Fibroblast of skin of scalp (primary cell): ENCODE measurements at places on chromosomes 12 and 14.
A peak's percentile ranks its signal among the peaks of the same experiment; 100 is the strongest.

DNA sequence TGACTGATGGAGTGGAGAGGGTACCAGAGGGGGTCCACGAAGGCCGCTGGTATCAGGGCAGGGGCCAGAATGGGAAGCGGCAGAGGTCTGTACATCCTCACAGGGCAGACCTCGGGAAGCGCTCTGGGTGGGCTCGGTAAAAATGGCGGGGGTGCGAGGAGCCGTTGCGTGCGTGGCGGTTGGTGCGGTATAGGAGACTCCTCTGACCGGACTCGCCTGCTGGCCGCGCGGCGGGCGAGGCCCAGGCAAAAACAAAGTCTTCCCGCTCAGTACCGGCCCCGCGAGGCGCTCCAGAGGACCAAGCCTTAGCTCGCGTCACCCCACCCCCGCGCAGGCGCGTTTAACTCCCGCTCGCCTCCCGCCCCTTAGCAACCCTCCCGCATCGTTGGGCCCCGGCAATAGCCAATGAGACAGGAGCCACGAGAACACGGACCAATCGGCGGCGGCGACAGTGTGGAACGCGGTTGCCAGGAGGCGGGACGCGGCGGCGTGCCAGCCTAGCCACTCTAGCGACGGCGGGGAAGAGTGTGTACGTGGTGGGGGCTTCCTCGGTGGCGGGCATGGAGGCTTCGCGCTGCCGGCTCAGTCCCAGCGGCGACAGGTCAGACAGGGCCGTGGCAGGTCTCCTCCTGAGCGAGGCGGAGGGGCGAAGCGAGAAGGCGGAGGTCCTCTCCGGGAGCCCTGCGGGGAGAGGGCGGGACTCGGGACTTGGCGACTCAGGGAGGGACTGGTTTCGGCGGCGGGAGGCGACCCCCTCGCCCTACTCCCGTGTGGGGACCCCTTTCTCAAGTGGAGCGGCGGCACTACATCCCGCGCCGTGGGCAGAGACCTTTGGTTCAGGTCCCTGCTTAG, at the start of gene TULP3:
Gene TULP3 (plus strand): TSS at position 504 of the 852 bp plus-strand sequence. CDS start 57 bp downstream, at position 561.
- DNase-seq, result peak; percentile 99

GRCh38 chr12:11785712-11786111, 136.2 kb downstream of the ETV6 start:
- DNase-seq, result no peak

- DNase-seq, result no peak
Observed at GRCh38 chr14:75977582-75977943, 4.2 kb downstream of the TGFB3 start.

DNA sequence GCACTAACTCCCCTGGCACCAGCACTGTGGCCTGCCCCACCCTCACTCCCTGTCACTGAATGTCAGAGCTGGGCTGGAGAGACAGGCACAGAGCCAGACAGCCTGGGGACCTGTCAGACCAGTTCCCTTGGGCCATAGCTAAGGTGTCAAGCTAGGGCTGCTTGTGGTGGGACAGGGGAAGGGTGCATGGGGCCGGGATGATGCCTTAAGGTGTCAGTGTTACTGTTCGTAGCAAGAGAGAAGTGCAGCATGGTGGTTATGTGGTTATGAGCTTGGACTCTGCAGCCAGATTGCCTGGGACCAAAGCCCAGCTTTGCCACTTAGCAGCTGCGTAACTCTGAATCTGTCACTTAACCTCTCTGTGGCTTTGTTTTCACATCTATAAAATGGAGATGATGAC, 3.8 kb downstream of the RAPGEF3 start:
- DNase-seq, result no peak

- DNase-seq, result no peak
Observed at GRCh38 chr12:53212931-53213330, 5.9 kb upstream of the ITGB7 start.

DNA sequence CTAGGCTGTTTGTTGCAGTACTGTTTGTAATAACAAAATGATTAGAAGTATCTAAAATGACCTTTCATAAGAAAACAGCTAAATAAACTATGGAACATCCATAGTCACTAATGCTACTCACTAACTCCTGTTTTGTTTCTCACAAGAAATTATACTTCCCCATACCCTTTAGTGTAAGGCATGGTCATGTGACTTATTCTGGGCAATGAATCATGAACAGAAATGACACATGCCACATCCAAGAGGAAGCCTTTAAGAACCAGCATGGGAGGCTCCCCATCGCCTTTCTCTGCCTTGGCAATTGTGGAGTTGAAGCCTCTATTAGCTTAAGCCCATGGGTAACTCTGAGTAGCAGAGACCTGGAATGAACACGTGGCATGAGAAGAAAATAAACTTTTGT, 49.3 kb downstream of the KSR2 start:
- no peak for DNase-seq

- DNase-seq, result peak; percentile 62
Observed at GRCh38 chr14:94491511-94491910, 15.5 kb upstream of the SERPINA9 start.

GRCh38 chr12:92955997-92956663, 27.0 kb upstream of the EEA1 start:
- peak; percentile 24 for DNase-seq

- DNase-seq, result no peak
Observed at GRCh38 chr14:66248256-66248655, 237.9 kb upstream of the CCDC196 start.

- DNase-seq, result peak; percentile 54
Observed at GRCh38 chr12:113174461-113175384, 10.6 kb downstream of the DDX54 start.

DNA sequence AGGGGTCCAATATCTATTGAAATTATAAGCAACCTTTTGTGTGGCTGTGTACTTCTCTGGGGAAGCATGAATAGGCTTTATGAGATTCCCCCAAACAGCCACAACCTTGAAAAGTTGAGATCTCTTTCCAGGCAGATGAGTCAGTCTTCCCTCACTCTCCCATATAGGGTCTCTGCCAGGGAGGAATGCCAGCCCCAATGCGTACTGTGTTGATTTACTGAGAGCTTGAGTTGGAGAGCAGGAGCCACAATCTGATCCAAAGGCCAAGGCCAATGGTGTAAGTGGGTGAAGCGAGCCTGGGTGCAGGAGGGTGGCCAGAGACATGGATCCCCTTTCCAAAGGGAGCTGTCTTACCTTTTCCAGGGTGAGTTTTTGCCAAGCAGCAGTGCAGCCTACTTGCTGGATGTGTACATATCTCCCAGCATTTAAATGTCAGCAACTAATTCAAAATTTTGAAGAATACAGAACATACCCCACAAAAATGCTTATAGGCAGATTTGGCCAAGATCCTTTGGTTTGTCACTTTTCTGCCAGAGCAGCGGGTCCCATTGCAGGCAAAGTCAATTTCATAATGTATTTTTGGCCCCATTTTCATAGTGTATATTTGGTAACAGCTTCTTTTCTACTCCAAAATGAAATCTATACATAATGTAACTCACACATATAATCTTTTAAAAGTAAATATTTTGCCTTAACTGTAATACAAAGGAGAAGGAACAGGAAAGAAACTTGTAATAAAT, 88.2 kb downstream of the TBC1D30 start:
- peak; percentile 41 for DNase-seq

GRCh38 chr12:92995258-92995903, 66.3 kb upstream of the EEA1 start:
- no peak for DNase-seq

DNA sequence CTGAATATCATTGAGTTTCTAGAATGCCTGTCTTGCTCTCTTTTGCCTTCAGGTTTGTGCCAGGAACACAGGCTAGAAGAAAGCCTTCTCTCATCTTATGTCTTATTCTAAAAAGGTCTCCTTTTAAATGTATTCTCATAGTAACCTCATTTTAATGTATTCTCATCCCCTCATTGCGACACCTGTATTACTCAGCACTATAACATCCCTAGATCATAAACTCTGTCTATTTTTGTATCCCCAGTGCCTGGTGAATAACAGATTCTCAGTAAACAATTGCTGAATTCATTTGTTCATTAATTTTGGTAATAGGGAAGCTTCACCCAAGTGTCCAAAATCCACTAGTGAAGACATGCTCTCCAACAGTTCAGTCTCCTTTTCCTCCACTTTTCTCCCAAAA, 8.8 kb upstream of the LRRK2 start:
- DNase-seq, result no peak

DNA sequence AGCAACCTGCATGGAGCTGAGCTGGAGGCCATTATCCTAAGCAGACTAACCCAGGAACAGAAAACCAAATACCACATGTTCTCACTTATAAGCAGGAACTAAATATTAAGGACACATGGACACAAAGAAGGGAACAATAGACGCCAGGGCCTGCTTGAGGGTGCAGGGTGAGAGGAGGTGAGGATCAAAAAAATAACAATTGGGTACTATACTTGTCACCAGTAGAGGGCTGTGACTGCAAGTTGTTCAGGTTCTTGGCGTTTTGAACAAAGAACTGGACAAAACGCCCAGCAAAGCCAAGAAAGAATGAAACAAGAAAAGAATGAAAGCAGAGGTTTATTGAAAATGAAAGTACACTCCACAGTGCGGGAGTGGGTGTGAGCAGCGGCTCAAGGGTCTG, 208.5 kb upstream of the NEDD1 start:
- no peak for DNase-seq

DNA sequence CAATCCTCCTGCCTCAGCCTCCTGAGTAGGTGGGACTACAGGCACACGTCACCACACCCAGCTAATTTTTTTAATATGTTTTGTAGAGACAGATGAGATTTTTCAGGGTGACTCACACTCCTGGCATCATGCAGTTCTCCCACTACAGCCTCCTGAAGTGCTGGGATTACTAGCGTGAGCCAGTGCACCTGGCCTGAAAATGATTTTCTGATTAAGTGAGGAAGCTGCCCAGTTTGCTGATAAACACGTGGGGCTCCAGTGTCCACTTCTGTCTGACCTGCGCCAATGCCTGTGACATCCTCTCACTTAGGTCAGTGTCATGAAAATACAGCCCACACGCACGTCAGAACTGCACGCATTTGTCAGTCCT, 37.0 kb upstream of the SFSWAP start:
- no peak for DNase-seq

GRCh38 chr12:86226481-86226880, 29.7 kb downstream of the MGAT4C start:
- DNase-seq, result no peak

GRCh38 chr12:10191865-10192264, 13.0 kb downstream of the TMEM52B start:
- DNase-seq, result peak; percentile 73

DNA sequence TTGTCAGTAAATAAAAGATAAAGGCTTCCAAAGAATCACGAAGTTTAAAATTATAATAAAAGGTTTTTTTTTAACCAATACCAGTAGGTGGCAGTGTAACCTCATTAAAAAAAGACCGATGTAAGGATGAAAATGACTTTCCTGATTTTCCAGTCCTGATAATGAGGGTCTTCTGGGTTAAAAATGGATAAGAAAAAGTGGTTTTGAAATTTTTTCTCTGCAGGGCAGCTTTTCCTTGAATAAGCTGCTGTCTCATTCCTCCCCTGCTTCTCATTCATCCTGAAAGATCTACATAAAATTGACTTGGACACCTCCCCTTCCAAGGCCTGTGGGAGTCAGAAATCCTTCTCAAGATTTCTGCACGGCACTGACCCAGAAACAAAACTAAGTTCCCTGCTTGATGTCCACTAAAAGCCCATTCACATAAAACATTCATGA, 58.9 kb upstream of the FBXO33 start:
- peak; percentile 54 for DNase-seq

- DNase-seq, result no peak
Observed at GRCh38 chr12:62847709-62848108, 87.2 kb downstream of the PPM1H start.

DNA sequence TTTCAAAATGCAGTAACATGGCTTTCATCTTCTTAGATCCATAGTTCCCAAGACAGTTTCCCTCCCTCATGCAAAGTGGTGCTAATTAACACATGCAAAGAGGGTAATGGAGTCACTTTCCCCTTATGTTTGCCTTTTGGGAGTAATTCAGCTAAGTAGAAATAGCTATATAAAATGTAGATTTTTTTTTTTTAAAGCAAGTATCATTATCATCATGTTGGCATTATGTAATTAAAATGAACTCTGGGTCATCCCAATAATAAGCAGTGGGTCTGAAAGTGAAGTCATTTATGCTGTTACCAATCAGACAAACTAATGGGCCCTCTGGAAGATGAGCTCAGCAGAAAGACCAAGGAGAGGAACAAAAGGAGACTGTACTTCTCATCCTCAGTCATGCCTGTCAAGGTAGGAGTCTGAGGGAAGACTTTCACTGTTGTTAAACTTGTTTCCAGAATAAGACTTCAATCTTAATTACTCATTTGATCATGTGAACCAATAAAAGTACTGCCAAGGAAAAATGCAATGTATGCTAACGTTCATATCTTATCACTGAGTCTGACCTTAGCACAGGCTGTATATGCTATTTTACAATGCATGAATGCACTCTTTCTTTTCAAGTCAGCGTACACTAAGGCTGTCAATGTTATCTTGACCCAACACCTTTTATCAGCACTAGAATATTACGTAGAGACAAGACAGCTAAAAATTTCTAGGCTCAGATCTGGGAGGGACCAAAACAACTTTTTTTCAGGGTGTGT, 26.8 kb downstream of the AREL1 start:
- DNase-seq, result no peak

DNA sequence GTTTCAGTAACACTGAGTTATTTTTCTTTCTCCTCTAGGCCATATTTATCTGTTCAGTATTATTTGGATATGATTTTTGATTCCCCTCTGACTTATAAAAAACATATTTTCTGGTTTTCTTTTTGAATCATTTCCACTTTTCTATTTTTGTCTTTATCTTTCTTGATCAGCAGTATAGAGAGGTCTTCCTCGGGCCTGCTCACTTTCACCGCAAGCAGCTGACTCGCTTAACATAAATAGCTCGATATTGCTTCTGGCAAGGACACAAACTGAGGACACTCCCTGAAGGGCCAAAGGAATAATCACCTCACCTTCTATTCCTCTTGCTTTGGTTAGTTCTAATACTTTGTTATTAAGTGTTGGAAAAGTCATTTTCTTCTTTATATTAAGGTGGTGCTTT, 25.8 kb upstream of the TRHDE start:
- peak; percentile 57 for DNase-seq

GRCh38 chr12:132140501-132140900, 3.6 kb downstream of the DDX51 start:
- DNase-seq, result no peak

GRCh38 chr14:83255727-83256090, 1722.1 kb upstream of the SEL1L start:
- DNase-seq, result no peak

DNA sequence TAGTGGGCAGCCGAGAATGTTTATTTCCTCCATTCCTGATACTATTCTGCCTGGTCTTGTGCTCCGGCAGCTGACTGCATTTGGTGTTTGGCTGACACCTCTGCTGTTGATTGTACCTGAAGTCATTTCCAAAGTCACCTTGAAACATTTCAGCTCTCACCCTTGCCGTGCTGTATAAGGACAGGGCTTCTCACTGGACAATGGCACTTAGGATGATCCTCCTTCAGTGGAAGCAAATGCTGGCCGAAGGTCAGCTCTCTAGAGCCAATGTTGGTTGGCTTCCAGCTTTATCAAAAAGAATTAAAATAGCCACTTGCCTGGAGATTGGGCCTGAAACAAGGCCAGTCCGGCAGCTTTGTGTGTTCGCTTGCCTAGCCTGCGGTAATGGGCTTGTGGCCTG, 44.0 kb downstream of the ACACB start:
- no peak for DNase-seq

DNA sequence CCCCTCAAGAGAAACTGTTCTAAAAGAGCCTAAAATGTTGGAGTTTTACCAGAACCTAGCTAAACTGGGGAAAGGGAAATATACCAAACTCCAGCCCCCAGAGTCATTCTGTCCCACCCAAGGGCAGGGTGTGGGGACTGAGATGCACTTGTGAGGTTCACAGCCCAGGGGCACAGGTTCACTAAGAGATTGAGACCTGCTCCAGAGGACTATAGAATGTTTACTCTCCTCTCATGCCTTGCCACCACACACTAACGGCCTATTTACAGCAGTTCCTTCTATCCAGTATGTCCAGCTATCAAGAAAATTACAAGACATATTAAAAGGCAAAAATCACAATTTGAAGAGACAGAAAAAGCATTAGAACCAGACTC, 60.6 kb upstream of the PARP11 start:
- DNase-seq, result no peak
